ENCODE measurements at places on chromosomes 3 and 15.

DNA sequence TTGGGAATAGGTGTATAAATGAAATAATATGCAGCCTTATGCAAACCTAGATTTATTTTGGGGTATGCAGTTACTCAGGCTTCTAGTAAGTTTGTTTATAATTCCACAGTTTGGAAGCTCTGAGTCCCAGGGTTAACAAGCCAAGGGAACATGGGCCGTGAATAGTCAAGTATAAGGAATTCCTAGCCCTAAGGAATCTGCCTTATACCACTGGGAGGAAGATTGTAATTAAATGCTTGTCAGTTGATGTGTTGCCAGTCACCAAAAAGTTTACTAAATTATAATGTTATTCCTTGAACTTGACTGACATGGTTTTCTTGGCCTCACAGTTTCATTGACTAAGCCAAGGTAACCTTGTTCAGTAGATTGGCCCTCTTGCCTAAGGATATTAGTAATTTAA is 72.4 kb upstream of the SGO1 start:
- no peak for DNase-seq

GRCh38 chr15:54577476-54578250 is 599.4 kb downstream of the UNC13C start:
- DNase-seq: no peak

GRCh38 chr3:155753038-155753639 is 8.3 kb upstream of the PLCH1 start:
- no peak for DNase-seq

- no peak for DNase-seq
Observed at GRCh38 chr15:56053046-56053400, 59.6 kb upstream of the NEDD4 start.

- DNase-seq: no peak
Observed at GRCh38 chr15:83720468-83720867, 66.5 kb downstream of the ADAMTSL3 start.

- DNase-seq: no peak
Observed at GRCh38 chr3:186406669-186407635, 44.9 kb upstream of the DGKG start.

DNA sequence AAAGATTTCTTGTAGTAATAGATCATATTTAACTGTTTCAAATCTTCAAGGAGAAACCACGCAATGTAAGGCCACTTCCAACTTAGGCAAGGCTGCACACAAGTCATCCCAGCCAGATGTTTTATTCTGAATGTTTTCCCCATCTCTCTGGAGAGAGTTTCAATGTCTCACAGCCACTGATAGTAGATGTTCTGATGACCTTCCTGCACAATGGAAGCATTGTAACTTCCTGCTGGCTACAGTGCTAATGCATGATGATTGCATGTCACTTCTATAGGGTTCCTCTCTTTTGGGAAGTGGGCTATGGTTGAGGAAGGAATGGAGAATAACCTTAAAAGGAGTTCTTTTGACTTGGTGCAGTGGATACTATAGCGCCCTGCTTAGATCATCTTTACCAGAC is 328.0 kb downstream of the ZNF621 start:
- no peak for DNase-seq

- DNase-seq: no peak
Observed at GRCh38 chr3:160205606-160206005, 19.6 kb upstream of the C3orf80 start.

GRCh38 chr3:129586746-129587430 is 19.6 kb downstream of the PLXND1 start:
- DNase-seq: no peak

- peak; percentile 10 for DNase-seq
Observed at GRCh38 chr15:76711351-76711827, 193.8 kb downstream of the SCAPER start.

DNA sequence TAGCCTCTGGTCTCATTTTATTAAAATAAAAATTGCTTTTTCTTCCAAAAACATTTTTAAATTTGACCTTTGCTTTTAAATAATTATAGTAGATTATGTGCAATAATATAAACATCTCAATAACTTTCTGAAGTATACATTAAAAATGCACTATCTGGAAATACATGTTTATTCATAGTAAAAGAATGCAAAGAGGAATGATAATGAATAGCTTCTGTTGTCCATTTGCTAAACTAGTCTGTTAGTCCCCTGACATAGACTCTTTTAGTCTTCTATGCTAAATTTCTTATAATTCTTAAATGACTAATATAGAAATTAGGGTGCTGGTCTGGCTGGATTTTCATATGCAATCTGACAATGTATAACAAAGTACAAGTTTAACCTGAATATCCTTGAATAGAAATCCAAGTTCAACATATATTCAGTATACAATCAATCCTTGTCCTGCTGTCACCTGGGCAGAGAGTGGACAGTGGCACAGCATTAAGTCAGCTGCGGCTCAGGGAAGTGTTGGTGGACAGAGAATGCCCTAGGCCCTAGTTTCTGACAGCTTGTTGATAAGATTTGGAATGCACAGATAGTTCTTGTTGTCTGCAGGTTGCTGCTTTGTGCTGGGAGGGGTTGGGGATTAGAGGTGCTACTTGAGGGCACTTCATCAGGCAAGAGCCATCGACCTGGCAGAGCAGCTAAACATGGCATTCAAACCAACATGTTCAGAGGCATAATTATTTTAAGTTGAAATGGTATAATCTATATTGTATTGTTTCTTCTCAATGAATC is 161.7 kb downstream of the MBNL1 start:
- no peak for DNase-seq

GRCh38 chr3:186466391-186466974 is 77.7 kb downstream of the CRYGS start:
- no peak for DNase-seq

DNA sequence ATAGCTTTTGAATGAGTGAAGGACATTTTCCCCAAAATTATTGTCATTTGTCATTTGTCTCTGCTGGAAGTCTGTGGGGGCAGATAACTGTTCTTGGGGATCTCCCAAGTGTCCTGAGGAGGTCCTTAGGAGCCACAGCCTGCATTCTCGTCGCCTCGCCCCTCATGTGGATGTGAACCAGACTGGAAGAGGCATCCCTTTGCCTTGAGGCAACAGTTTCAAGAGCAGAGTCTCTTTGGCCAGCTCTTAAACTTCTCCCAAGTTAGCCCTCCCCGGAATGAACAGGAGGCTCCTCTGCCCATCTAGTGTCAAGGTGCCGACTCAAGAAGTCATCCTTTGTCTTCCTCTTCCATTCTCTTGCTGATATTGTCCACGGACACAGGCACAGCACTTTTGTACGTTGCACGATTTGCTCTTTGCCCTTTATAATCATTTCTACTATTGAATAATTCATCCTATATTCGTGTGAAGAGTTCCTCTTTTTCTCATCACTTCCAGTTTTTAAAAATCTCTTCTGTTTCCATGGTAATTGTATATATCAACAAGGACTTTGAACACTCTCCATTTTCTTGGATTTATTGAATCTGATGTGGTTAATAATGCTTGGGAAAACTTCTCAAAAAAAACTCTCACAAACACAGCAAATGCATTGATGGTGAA is 40.8 kb upstream of the CD47 start:
- DNase-seq: no peak

DNA sequence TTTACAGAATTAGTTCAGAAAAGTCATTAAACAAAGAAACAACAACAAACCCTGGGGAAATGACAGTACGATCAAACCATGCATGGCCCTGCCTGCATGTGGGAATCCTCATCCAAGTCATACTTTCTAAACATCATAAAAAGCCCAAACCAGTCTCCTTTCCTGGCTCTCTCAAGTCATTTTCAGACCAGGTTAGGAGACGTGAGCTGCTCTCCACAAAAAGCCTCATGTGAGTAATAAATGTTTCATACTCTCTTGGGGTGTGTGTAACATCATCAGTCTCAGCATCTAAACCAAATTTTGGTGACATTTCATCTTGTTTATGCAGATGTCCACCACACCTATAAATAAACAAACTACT is 18.9 kb downstream of the GREM1 start:
- DNase-seq: no peak

GRCh38 chr15:36661042-36661441 is 81.6 kb downstream of the CDIN1 start:
- DNase-seq: no peak

- DNase-seq: no peak
Observed at GRCh38 chr3:71565316-71565715, 18.2 kb downstream of the FOXP1 start.

- no peak for DNase-seq
Observed at GRCh38 chr15:85142312-85142711, 160.7 kb downstream of the PDE8A start.

DNA sequence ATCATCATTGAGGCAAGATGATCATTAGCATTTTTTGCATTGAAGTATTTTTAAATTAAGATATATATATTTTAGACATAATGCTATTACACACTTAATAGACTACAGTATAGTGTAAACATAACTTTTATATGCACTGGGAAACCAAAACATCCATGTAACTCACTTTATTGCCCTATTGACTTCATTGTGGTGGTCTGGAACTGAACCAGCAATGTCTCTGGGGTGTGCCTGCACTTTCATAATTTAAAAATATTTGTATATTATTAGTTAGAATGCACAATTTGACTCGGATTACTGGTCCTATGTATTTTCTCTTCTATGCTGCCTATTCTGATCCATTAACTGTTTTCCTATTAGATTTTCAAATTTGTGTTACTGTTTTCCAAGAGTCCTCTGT is 109.1 kb upstream of the SPATA12 start:
- DNase-seq: no peak

GRCh38 chr3:128767094-128767750 is 41.2 kb downstream of the RAB7A start:
- DNase-seq: no peak

GRCh38 chr3:88105325-88105724 is 44.4 kb upstream of the C3orf38 start:
- no peak for DNase-seq

GRCh38 chr15:66433726-66434125 is 47.0 kb downstream of the MAP2K1 start:
- DNase-seq: no peak

DNA sequence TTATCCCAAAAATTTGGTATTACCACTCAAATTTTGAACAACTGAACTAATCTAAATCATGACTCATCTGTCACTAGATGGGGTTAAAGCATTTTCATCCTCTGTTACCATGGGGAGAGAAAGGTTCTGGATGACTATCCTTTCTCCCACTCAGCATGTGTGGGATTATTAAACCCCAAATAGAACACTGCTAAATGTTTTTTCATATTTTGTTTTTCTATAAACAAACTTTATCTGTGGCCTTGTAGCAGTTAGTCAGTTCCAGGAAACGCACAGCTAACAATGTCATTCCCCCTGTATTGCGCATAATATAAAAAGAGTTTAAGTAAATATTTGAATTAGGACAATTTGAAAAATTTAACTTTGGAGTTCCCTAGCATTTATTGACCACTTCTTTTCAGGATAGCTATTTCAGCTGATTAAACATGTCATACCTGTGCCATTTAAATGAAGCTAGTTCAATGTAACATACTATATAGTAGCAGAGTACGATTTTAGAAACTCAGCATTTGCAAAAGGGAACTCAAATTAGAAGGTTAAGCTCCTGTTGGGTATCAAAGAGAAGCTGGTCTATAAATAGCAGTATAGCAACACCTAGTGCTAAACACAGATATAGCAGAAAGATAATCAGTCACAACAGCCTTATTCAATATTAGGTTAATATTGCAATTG is 9.2 kb upstream of the TMEM212 start:
- no peak for DNase-seq

- DNase-seq: no peak
Observed at GRCh38 chr3:160685144-160685766, 8.3 kb downstream of the ARL14 start.

DNA sequence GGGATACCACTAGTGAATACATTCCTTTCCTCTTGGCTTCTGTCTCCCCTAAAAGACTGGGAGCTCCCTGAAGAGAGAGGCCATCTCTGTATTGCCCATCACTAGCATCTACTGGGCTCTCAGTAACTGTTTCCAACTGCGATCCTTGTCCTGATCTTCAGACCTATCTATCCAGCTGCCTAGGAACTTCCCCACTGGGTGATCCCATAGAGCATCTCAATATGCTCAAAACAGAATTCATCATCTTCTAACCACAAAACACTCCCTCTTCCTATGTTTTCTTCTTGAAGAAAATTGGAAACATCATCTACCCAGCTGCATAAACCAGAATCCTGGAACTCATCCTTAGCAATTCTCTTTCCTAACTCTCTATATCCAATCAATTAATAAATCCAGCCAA is 54.6 kb downstream of the PLD1 start:
- no peak for DNase-seq

GRCh38 chr3:171407759-171408158 is 52.4 kb downstream of the TNIK start:
- no peak for DNase-seq

DNA sequence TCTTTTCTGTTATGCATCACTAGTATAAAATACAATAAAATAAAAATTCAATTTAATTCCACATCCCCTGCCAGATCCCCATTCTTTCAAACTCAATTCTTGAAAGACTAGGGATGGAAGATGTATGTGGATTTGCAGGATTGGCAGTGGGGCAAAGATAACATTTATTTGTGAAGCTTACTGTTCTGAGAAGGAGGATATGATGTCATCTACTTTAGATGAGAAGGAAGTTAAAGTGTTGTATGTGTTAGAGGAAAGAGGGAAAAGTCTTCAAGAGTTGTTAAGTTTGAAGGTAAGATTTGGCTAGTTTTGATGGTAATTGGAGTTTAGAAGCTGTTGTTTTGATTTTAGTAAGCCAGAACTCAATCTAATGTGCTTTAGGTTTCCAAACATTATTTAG is 845.1 kb upstream of the NR2F2 start:
- DNase-seq: no peak

DNA sequence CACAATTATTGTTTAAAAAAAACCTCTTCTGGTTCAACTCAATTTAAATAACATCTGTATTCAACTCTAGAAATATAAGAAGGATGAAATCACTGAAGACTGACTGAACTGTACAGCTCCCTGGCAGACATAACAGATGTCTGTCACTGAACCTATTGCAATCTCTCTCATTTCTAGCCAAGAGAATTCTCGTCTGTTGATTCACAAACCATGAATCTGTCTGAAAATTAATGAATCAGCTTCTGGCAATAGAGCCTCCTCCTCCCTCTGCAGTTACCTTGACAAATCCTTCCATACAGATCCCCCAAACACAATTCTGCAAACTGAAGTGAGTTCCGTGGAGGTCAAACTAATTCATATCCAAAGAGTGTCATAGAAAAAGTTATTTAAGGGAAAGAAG is 561.4 kb downstream of the PYDC2 start:
- no peak for DNase-seq

GRCh38 chr3:171813897-171814460 is 3.7 kb upstream of the PLD1 start:
- DNase-seq: no peak

GRCh38 chr3:171695426-171695825 is 114.9 kb downstream of the PLD1 start:
- no peak for DNase-seq

DNA sequence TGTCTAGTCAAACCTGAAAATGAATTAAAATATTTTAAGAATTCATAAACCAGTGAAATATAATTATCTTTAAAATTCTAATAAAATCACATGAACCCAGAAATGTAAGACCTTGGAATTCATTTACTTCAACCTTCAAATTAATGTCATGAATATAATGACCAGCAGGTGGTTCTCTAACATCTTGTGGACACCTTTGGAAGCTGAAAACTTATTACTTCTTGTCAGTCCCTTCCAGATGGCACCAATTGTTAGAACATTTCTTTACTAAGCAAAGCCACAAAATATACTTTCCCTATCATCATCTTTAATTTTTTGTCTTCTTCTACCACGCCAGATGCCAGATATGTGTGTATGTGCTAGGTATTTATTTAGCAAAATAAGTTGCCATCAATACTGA is 240.0 kb downstream of the MBNL1 start:
- no peak for DNase-seq

- no peak for DNase-seq
Observed at GRCh38 chr15:33460166-33460805, 149.5 kb downstream of the RYR3 start.
